Renal cortical epithelial cell (primary cell): ENCODE measurements at places on chromosomes 7 and 10. TPM values are rescaled to one million over a fixed set of nuclear protein-coding genes. Genes with fewer than 3 reads are reported as not detected.
A peak's percentile ranks its signal among the peaks of the same experiment; 100 is the strongest.

DNA sequence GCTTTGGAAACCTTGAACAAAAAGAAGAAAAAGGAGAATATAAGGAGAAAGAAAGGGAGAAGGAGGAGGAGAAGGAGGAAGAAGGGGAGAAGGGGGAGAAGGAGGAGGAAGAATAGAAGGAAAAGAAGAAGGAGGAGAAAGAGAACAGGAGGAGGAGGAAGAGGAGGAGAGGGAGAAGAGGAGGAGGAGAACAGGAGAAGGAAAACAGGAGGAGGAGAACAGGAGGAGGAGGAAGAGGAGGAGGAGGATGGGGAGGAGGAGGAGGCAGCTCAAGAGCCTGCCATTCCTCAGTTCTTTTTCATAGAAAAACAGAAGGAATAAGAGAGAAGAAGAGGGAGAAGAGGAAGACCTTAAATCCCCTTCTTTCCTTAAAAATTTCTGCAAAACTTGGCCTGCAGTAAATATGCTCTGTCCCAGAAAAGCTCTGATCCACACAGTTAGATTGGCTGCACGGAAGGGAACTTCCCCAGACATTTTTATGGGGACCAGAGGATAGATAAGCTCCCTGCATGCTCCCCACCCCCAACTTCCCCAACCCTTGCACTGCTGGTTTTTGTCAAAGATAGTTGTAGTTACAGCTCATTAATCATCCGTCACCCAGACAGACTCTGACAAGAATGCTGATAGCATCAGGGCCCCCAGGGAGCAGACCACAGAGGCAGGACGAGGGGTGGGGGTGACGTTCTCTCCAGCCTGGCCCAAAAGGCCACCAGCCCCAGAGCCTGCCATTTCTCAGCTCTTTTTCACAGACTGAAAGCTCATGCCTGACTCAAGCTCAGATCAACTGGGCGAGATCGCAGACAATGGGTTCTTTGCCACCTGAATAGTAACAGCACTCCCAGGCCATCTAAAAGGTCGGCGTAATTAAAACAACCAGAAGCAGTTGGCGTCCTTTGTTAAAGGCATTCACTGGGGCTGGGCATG lies 34.5 kb upstream of the LYZL1 start:
- peak; percentile 13 for DNase-seq

DNA sequence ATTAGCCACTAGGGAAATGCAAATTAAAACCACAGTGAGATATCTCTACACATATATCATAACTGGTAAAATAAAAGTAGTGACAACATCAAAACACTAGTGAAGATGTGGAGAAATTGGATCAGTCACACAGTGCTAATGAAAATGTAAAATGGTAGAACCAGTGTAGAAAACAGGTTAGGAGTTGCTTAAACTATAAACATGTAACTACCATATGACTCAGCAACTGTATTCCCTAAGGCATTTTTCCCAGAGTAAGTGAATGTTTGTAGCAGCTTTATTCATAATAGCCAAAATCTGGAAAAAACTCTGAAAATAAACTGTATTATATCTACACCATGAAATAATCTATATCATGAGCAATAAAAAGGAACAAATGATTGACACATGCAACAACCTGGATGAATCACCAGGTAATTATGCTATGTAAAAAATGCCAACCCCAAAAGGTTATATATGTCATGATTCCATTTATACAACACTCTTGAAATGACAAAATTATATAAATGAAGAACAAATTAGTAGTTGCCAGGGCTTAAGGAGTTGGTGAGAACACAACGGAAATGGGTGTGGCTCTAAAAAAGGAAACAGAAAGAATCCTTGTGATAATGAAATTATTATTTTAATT lies 22.8 kb downstream of the SLC25A40 start:
- DNase-seq, result peak; percentile 50

GRCh38 chr10:77308084-77308732 lies 329.4 kb downstream of the KCNMA1 start:
- DNase-seq, result no peak

DNA sequence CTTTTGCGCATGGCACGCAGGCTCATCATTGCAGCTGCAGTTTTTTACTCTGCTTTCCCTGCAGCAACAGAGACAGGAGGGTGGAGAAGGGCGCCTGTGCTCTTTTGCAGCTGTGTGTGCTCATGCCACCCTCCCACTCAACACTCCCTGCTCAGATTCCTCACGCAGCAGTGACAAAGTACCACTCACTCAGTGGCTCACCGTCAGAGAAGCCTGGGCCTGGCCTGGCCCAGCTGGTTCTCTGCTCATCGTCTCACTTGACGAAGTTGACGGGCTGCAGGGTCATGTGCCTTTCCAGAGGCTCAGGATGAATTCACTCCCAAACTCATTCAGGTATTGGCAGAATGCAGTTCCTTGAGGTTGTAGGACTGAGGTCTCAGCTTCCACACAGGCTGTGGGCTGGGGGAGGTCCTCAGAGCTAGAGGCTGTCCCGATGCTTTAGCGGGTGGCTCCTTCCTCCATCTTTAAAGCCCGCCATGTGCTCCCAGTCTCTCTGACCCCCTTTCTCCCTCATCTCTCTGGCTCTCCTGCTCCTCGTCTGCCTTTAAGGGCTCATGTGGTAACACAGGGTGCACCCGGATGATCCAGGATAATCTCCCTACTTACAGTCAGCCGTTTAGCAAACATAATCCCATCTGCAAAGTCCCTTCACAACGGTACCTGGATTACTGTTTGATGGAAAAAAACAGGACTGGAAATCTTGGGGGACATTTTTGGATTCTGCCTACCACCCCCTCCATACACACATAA lies 25.8 kb downstream of the PTPRE start:
- no peak for DNase-seq

HOXA9 gene
- 22.6 and 70.8 TPM in 2 replicates for total RNA-seq

DNAJB12 gene
- total RNA-seq, result 24.8 and 33.8 TPM in 2 replicates
